Activated CD4-positive, alpha-beta T cell treated with anti-CD3 and anti-CD28 coated beads for 36 hours (primary cell): ENCODE measurements at places on chromosomes 3 and 15. TPM values are rescaled to one million over a fixed set of nuclear protein-coding genes. Genes with fewer than 3 reads are reported as not detected.
A peak's percentile ranks its signal among the peaks of the same experiment; 100 is the strongest.

DNA sequence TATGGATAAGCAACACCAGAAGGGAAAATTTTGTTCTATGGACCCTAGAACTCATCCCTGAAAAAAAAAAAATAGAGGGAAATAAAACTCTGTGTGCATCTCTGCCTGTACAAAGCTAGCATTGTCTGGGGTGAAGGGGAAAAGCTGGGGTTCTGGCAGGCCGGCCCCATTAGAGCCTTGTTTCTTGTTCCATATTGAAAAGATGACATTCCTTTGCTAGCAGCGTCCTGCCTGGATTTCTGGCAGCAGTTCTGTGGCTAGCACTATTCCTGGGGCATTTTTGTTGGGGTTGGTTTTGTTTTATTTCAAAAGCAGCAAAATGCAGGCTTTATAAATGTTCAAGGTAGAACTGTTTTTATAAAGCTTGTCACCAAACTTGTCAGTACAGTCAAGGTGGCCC is 45.2 kb downstream of the RARB start:
- no peak overlapping the region for H3K27ac ChIP-seq
- H3K4me3 ChIP-seq = no peak overlapping the region
- H3K36me3 ChIP-seq = no peaks in the 10 kb centered on the region
- no peak for DNase-seq
- H3K27me3 ChIP-seq = peaks cover 2% of the 10 kb centered on the region

GRCh38 chr3:187758318-187758955 is 13.2 kb upstream of the BCL6 start:
- H3K36me3 ChIP-seq = no peaks in the 10 kb centered on the region
- H3K27ac ChIP-seq = no peak overlapping the region
- no peak for DNase-seq
- H3K4me1 ChIP-seq = peaks cover 5% of the 10 kb centered on the region
- peaks cover 10% of the 10 kb centered on the region for H3K27me3 ChIP-seq

GRCh38 chr3:190514413-190515153 is 698 bp downstream of the IL1RAP start:
- peaks cover 15% of the 10 kb centered on the region for H3K36me3 ChIP-seq
- no peaks in the 10 kb centered on the region for H3K27me3 ChIP-seq
- peaks cover 38% of the 10 kb centered on the region for H3K4me1 ChIP-seq
- DNase-seq = peak; percentile 63
- peak overlapping the region; percentile 68 for H3K27ac ChIP-seq

- peaks cover 46% of the 10 kb centered on the region for H3K27me3 ChIP-seq
- peak; percentile 64 for DNase-seq
- H3K4me3 ChIP-seq = peak overlapping the region; percentile 41
- H3K4me1 ChIP-seq = no peaks in the 10 kb centered on the region
- H3K27ac ChIP-seq = no peak overlapping the region
Measured at GRCh38 chr3:124886168-124887056, 753 bp downstream of the ITGB5 start.

The DPPA4 gene
- 1.5 TPM for total RNA-seq
